ENCODE measurements at places on chromosomes 3 and 15.

DNA sequence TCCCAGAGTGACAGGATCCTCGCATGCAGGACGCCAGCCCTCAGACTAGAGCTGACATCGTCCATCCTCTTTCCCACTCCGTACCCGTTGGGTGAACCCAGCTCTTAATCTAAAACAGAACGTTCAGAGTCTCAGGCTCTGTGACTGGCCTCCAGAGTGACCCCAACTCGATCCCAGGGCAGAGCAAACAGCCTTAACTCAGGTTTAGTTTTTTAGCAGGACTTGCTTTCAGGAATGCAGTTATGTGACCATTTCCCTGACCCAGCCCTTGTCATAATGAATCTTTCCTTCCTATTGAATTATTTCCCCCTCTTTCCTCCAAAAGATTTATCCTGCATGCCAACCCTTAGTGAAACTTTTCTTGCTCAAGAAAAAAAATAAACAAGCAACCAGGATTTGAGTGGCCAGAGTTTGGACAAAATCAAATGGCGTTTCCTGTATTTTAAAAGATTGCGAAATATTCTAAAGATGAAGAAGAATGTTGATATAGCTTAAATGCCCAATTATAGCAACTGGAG, 47.8 kb upstream of the RARB start:
- no peak for DNase-seq

GRCh38 chr3:52333869-52334557, 17.9 kb downstream of the DNAH1 start:
- no peak for DNase-seq

GRCh38 chr3:157099326-157100095, 60.4 kb downstream of the CCNL1 start:
- no peak for DNase-seq

DNA sequence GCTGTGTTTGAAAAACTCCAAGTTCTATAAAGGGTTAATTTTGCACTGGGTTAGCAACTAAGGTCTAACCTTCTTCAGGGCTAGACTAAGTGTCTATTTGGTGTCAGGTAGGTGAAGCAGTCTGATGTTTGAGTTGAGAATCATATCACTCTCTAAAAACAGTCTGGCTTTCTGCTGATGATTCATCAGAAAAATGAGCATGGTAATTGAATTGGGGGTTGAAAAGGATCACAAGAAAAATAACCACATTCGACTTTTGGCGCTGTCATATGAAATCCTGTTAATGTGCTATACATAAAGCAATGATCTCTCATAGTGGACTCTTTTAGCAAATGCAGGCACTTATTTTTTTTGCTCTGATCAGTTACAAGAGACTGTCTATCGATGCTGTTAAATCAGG, 242.2 kb upstream of the AZI2 start:
- no peak for DNase-seq

- DNase-seq = no peak
These were observed 61.6 kb downstream of the TPRG1 start for GRCh38 chr3:189233225-189233858.

- DNase-seq = no peak
These were observed 756.3 kb downstream of the NTRK3 start for GRCh38 chr15:87500240-87500639.

GRCh38 chr3:106348139-106348690, 479.4 kb upstream of the CBLB start:
- no peak for DNase-seq

DNA sequence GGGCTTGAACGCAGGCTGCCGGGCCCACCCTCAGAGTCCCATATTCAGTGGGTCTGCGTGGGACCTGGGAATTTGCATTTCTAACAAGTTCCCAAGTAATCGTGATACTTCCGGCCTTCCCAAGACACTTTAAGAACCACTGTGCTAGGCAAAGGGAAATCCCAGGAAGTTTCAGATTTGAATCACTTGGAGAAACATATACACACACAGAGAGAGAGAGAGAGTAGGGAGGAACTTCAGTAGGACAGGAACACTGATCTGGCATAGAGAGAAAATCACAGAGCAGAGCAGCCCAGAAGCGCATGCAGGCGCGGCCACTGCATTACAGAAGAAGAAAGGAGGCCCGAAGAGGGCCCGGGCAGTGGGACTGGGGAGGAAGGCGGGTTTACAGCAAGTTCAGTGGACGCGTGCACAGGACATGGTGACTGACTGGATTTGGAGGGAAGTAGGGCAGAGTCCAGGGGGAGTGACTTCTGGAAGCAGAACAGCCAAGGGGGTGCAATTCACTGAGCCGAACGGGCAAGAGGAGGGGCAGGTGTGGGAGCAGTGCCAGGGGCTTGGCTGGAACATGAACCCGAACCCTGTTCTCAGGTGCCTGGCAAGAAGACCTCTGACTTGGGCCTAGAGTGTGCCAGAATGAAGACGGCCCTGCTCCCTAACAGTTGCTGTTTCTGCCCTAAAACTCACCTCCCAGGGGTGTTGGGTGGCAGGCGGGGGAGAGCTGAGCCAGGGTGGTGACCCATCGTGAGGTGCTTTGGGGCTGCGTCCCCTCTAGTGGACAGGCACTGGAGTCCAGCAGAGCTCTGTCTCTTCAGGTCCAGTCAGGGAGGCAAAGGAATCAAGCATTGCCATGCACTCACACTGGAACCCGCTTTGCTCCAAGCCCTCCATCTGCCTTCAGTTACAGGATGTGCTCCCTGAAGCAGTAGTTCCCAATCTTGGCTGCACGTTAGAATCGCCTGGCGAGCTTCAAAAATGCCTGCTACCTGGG, 101.3 kb upstream of the HES1 start:
- no peak for DNase-seq
